ENCODE measurements at places on chromosomes 11 and 22.

GRCh38 chr11:34487430-34487829 lies 26.2 kb downstream of the ELF5 start:
- no peak for DNase-seq

GRCh38 chr11:115384236-115384635 lies 120.0 kb downstream of the CADM1 start:
- DNase-seq, result no peak

DNA sequence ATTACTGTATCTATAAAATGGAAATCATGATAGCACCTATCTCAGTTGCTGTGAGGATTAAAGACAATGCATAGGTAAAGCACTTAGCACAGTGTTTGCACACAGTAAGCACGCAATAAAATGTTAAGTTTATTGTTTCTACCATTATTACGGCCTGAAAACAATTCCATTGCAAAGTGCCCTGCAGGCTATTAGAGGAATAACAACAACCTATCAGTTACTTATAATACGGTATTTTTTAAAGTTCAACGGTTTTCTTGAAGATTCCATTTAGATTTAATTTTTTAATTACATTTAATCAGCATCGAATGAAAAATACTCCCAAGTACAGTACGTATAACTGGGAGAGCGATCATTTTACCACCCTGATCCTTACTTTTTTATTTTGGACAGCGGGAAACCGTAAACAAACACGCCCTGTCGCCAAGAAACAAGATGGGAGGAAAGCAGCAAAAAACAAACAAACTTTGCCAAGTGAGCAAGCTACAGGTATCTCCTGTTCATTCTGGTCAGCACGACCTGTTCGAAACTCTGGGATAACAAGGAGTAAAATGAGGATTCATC lies 893 bp downstream of the SLC36A4 start:
- peak; percentile 24 for DNase-seq

- DNase-seq, result no peak
Measured at GRCh38 chr22:22392131-22392530, 116.4 kb downstream of the ZNF280B start.

- no peak for DNase-seq
Measured at GRCh38 chr22:31933816-31934482, 10.4 kb upstream of the YWHAH start.
